ENCODE measurements at places on chromosomes 2 and 18.
A peak's percentile ranks its signal among the peaks of the same experiment; 100 is the strongest.

GRCh38 chr2:152005607-152006006 is 93.2 kb downstream of the CACNB4 start:
- no peak for DNase-seq

- no peak for DNase-seq
These were observed 59.0 kb upstream of the SALL3 start for GRCh38 chr18:78920456-78921138.

DNA sequence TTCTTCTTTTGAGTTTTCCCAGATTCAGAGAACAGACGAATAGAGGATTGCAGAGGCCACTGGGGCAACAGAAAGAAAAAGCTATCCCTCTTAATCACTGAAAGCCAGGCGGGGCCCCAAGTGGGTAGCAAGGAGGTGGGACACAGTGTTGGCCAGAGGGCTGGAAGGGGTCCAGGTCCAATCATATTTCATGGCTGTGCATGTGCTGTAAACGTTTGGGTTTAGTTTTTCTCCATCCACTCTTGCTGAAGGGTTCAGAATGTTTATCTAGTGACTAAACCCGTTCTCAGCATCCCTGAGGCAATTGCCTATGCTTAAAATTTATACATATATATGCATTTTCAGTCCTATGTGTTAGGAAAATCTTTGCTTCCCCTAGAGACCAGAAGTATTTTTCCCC is 99.4 kb upstream of the EPHA4 start:
- DNase-seq = no peak

DNA sequence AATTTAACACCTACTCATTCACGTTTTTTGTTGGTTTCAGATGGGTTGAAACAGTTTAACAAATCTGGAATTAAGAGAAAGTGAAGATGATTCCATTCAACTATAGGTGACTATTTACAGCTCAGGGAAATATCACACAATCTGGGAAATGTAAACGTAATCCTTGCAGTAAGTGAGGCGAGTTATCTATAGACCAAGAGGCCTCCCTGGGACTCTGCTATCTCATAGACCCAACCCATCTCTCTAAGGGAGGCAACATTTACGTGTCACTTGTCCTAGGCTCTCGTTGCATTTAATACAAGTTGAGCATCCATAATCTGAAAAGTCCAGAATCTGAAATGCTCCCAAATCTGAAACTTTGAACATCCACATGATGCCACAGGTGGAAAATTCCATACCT is 2.0 kb upstream of the MOB4 start:
- DNase-seq = no peak

DNA sequence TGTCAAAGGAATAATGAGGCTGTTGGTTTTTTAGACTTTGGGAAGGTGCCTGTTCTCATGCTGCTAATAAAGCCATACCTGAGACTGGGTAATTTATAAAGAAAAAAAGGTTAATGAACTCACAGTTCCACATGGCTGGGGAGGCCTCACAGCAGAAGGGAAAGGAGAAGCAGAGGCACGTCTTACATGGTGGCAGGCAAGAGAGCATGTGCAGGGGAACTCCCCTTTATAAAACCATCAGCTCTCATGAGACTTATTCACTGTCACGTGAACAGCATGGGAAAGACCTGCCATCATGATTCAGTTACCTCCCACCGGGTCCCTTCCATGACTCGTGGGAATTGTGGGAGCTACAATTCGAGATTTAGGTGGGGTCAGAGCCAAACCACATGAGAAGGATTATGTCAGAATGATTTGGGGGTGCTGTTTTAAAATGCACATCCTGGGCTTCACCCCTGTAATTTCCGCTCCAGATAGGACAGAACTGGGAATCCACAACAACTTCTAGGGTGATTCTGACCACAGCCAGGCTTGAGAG is 37.8 kb downstream of the TCF7L1 start:
- DNase-seq = peak; percentile 17

GRCh38 chr18:74336656-74337055 is 21.0 kb downstream of the C18orf63 start:
- no peak for DNase-seq

- DNase-seq = peak; percentile 64
These were observed 277.1 kb downstream of the PIEZO2 start for GRCh38 chr18:10872304-10872703.

DNA sequence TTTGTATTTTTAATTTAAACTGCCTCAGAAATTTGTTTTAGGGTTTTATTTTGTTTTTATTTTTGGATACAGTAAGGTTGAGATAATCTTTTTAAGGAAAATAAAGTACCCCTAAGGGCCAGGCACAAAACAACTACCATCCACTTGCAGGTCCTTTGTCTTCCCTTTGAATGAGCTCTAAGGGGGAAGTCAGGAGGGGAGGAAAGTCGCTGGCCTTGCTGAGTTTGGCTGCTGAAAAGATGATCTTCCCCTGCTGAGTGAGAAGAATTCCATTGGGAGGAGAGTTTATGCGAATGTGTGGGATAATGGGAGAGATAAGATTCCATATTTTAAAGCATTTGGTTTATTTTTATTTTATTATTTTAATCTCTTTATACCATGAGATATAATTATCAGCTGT is 100.7 kb downstream of the ARHGAP15 start:
- DNase-seq = no peak

- DNase-seq = no peak
These were observed 480.6 kb upstream of the HS6ST1 start for GRCh38 chr2:128799284-128799552.

Measured in femur (tissue), 1 donor.